ENCODE measurements at places on chromosomes 13 and 19.

DNA sequence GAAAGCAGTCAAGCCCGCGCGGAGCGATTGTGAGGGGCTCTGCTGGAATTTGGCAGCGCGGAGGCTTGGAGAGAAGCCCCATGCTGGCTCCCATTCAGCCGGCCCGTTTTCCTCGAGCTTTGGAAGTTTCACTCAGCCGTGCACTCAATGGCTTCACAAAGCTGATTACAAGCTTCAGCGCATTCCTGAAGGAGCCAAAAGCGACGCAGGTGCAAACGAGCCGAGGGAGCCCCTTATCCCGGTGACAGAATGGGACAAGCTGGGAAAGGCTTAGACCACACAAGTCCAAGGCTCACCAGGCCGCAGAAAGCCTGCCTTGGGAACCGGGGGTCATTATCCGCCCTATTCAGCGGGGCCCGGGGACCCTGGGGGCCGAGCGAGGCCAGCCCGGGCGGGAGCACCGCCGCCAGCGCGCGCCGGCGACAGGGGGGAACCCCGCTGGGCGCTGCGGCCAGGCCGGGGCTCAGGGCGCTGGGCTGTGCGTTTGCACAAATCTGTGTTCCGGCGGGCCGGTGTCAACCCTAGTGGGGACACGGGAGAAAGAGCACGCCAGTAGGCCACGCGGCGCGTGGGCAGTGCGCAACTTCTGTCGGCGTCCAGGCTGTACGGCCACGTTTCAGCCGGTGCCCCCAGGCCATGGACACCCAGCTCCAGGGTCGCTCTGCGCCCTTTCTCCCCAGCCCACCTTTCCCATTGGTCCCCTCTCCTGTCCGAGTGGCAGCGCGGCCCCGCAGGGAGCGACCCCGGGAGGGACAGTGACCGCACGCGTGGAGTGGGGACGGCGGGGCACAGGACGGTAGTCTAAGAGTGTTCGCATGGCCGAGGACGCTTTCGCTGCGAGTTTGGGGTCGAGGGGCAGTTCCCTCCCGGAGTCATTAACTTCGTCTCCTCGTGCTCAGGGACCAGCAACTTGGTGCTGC lies 37.3 kb downstream of the SOX1 start:
- no peak for DNase-seq

GRCh38 chr13:23432626-23433025 lies 876 bp downstream of the SACS start:
- no peak for DNase-seq

- no peak for DNase-seq
Measured at GRCh38 chr19:31529121-31529520, 179.9 kb upstream of the TSHZ3 start.

- no peak for DNase-seq
Measured at GRCh38 chr19:30371960-30372824, at the start of gene ZNF536. TSS of gene ZNF536 (plus strand) at chr19:30372384. CDS start at chr19:30443563, 71,179 bp downstream.

DNA sequence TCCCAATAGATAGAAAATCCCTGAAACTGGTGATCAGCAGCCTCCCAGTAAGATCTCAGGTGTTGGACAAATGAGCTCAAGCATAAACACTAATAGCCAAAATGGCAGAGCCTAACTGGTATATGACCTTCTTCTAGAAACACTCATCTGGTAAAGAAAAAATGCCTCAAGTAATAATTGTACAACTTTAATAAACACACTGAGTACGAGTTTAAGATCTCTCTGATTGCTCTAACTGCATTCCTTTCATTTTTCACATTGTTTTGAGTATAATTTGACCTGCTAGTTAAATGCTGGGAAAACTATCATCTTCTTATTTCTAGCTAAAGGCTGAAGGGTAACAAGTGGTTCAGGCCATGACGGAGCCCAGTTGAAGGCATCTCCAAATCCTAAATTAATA lies 2009.5 kb upstream of the PCDH20 start:
- DNase-seq, result no peak

DNA sequence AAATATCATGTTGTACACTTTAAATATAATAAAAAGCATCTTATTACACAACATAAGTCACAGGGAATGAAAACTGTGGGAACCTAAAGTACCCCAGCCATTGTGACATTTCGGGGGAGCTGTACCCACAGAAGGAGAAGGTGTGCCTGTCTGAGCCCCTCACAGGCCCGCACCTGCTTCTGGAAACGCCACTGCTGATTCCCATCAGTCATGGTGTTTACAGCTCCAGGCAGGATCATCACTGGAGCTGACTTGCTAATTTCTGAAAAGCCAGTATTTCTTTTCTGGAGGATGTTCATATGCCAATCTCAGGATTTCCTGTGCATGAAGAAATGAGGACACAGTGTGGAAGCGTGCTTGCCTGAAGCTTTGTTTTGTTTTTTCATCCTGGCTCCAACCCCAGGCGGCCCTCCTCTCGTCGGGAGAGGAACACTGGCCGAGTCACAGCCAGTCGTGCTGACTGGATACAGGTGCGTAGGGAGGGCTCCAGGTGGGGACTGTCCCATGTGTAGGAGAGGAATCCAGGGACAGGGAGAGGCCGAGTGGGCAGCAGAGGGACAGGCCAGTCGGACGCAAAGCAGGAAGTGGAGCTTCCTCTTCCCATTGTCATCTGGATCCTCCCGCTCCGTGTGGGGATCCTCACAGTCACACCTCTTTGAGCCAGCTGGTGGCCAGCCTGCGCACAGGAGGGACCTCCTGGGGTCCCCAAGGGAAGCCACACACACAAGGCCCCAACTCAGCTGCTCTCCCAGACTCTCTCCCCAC lies 4.2 kb upstream of the ATP12A start:
- no peak for DNase-seq

DNA sequence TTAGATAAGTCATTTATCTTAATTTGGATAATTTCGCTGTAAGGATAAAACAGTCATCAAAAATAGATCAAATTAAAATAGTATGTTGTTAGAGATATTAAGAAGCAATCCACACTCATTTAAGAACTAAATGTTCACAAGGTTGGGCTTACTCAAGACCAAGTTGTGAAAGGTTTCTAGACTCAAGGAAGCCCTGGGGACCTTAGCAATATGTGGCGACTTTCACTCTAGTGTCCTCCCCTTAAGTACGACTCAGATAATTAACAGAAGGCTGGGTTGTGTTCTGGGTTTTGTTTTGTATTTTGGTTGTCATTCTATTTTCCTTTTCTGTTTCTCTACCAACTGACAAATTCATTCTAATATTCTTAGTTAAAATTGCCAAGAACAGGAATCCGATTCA lies 1008.0 kb downstream of the PCDH9 start:
- DNase-seq, result no peak

DNA sequence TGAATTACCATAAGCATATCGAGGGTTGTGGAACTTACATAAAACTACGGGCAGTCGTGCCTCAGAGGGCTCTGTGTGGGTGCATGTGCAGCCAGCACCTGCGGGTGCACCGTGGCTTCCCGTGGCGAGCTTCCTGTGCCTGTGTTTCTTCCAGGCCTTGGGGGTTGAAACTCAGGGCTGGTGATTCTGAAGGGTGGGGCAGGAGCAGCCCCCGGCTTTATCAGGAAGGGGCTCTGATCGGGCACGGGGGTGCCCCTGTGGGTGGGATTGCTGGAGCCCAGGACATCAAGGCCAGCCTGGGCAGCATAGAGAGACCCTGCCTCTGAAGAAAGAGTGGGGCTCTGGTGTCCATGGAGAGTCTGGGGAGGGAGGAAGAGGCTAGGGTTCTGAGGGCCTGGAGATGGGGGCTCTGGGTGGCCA lies 11.1 kb downstream of the ATP4B start:
- DNase-seq, result no peak

DNA sequence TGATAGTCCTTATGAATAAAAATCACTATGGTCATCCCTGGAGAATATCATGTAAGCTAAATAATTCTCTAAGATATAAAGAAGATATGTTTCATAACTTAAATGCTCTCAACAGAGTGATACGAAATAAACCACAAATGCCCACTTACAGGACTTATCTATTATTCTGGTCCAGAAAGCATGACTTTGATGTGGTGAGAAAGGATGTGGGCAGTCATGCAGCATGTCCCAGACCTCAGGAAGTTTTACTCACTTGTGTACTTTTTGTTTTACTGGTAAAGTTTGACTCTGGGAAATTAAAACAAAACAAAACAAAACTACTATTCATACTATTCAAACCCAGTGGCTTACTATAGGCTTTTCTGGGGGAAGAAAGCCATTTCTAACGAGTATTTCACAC lies 483.2 kb upstream of the SLITRK6 start:
- DNase-seq, result no peak

DNA sequence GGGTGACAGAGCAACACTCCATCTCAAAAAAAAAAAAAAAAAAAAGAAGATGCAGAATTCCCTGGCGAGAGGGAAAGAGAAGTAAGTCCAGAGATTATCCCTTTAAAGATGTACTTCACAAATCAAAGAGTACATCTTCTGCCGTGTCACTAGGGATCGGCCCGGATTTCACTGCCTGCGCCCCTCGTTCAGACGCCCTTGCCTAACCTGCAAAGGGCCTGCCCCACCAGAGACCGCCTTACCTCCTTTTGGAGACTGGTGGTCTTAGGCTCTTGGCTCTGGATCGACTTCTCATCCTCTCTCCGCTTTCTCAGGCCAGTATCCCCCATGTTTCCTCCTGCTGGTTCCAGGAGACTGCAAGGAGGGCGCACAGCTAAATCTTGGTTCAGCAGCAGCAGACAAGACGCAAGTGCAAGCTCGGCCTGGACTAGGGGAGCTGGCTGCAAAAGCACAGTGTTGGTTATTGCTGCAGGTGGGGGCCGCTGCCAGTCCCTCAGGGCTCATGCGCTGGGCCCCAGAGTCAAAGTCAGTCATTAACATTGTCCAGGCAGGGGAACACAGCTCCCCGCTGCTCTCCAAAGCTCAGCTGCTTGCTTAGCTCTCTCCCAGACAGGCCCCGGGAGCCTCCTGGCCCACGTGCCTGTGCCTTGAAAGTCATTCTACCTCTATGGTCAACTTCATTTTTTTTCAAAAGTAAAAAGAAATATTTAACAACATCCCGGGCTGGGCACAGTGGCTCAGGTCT lies 1.2 kb downstream of the SLC7A9 start:
- no peak for DNase-seq

DNA sequence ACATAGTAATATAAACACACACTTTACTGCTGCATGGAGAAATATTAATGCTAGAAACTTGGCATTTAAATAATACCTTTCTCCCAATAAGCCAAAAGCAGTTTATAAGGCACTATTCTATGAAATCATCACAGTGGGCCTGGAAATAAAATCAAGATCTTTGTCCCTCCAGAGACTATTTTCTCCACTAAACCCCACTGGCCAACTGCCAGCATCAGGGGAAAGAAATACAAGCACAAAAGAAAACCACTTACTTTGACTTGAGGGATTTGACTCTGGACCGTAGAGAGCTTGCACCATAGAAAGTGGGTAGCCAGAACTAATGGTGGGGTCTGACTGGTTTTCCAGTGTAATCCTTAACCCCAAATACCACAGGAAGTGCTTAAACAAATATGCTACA lies 71.9 kb downstream of the DCLK1 start:
- no peak for DNase-seq

- no peak for DNase-seq
Measured at GRCh38 chr13:50464349-50465251, 378.9 kb downstream of the DLEU7 start.

DNA sequence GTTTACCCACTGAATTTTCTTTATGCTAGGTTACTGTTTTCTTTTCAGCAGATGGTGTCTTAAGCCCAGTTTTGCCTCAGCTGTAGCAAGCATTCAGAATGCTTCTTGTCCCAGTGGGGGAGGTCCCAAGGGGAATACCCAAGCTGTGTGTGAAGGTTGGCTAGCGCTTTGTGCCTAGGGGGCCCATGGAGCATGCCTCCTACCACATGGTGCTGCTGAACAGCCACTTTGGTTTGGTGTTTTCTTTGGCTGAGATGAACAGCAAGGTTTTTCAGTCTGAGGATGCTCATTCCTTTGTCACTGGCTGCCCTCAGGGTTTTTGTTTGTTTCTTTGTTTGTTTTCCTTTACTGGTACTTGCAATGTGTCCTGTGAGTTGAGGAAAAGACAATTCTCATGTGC lies 99.0 kb downstream of the PCDH20 start:
- DNase-seq, result no peak

- no peak for DNase-seq
Measured at GRCh38 chr13:81722456-81722855, 1381.5 kb upstream of the SPRY2 start.

- DNase-seq, result no peak
Measured at GRCh38 chr13:49938314-49938713, 2.2 kb upstream of the SPRYD7 start.

- DNase-seq, result no peak
Measured at GRCh38 chr13:40564342-40565001, 102.0 kb downstream of the FOXO1 start.

- no peak for DNase-seq
Measured at GRCh38 chr19:5934069-5934401, 20.0 kb downstream of the CAPS start.

- no peak for DNase-seq
Measured at GRCh38 chr19:8438236-8438635, 6.5 kb upstream of the HNRNPM start.

GRCh38 chr13:36157480-36157879 lies 26.3 kb upstream of the DCLK1 start:
- DNase-seq, result no peak

DNA sequence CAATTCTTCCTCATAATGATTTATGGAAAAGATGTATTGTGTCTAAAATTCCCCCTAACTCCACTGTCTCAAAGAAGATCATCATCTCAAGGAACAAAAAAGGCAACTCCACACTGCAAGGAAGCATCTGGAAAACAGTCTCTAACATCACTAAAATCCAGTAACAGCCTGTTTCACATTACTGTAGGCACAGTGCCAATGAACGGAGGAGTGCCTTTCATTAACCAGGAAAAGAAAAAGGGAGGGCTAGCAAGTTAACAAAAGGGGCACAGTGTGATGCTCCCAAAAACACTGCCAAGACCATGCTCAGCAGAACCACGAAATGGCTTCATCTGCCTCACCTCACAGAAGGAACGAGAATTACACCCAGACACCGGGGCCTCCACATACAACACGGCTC lies 8.5 kb downstream of the TMTC4 start:
- DNase-seq, result no peak

DNA sequence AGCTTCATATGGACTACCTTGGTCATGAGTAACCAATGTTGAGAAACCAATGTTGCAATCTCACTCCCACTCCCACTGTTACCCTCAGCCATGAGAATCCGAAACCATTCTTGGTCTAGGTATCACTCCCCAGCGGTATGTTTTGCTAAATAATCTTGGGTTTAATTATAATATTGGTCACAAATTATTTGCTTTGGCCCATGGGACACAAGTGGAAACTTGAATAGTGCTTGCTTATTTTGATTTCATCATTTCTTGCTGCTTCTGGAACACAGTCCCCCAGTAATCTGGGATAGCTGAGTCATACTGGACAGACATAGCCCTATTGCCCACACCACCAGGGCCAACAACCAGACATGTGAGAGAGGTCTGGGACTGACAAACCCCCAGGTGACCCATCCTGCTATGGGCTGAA lies 171.6 kb upstream of the IPO5 start:
- DNase-seq, result no peak

- DNase-seq, result no peak
Measured at GRCh38 chr13:100855151-100855550, 180.6 kb upstream of the TMTC4 start.

DNA sequence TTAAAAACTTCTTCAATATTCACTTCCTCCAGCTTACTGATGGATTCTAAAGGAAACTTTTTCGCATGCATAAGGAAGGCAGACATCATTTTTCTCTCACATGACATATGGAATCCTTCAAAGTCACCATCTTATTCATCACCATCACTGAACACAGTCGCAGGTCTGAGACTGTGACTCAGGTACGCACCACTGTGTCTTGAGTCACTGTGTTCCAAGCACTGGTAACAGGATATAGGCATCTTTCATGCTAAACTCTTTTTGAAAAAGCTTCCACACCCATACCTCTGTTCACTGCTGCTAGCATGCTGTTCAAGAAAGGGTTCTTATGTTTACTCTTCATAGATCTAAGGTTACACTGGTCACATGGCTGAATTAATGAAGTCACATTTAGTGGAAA lies 67.0 kb upstream of the SIAH3 start:
- no peak for DNase-seq

Data from NCI-H1048 (cell line).